Right renal cortex interstitium (tissue), 3 donors: ENCODE measurements at places on chromosomes 7 and 10. TPM values are rescaled to one million over a fixed set of nuclear protein-coding genes. Genes with fewer than 3 reads are reported as not detected.

Gene EPO
- 0.10 TPM for polyA plus RNA-seq

Gene CDHR1
- polyA plus RNA-seq: 0.54 TPM

Gene PDE1C
- polyA plus RNA-seq: 4.4 TPM

Gene TRIL
- 51.9 TPM for polyA plus RNA-seq

Gene SEM1
- 250 TPM for polyA plus RNA-seq

Gene UPK3BL1
- 9.9 TPM for polyA plus RNA-seq
